ENCODE measurements at places on chromosomes 5 and 9.

GRCh38 chr5:90809311-90810056 lies 250.9 kb downstream of the ADGRV1 start:
- DNase-seq = no peak

- DNase-seq = no peak
Measured at GRCh38 chr5:147177125-147177840, 57.5 kb upstream of the STK32A start.

- no peak for DNase-seq
Measured at GRCh38 chr9:121271368-121272341, 3.7 kb downstream of the GSN start.

- no peak for DNase-seq
Measured at GRCh38 chr5:72151169-72151568, 43.9 kb downstream of the MAP1B start.

DNA sequence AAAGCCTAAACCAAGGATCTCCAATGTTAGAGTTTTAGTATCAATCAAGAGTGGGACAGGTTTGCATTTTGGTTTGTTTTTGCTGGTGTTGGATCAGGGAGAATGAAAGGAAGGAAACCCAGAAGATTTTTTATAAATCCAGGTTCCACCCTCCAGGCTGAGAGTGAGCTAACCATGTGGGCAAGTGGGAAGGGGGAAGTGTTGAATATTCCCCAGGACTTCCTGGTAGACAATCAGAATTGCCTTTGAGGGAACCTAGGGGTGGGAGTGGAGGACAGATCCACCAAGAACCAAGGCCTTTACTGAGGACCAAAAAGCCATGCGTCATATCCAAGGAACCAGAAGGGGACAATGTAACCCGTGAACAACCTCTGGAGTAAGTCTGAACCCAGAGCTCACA lies 33.5 kb upstream of the PIK3R1 start:
- DNase-seq = no peak

GRCh38 chr5:180046656-180047055 lies 24.9 kb downstream of the RNF130 start:
- no peak for DNase-seq

DNA sequence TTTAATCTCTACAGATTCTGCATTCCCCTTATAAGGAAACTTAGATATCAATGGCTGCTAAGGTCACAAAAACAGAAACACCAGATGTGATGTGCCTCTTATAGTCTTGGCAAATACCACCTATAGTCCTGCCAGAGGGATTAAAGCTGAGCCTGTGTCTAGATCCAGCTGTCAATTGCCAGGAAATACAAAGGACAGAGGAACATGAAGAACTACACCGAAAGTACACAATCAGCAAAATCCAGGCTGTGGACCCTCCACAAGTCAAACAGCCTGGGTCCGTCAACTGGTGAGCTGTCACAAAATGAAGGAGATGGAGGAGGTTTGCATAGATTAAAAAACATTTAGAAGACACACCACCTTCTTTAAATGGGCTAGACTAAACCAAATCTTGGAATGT lies 85.4 kb downstream of the KLF4 start:
- DNase-seq = no peak

DNA sequence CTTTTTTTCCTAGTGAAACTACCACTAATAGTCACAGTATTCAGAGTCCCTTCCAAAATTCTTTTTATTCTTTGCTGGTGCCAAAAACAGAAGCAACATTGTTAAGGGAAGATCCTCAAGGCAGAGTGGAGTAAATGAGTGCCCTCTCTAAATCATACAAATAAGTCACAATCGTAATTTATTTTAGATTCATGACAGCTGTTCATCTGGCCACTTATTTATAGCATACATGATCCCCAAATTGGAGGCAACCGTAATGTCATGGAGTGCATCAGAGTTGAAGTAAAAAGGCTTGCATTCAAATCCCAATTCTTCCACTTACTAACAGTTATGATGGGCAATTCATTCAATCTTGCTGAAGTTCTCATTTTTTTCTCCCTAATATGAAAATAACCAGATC lies 33.4 kb downstream of the POLK start:
- no peak for DNase-seq

DNA sequence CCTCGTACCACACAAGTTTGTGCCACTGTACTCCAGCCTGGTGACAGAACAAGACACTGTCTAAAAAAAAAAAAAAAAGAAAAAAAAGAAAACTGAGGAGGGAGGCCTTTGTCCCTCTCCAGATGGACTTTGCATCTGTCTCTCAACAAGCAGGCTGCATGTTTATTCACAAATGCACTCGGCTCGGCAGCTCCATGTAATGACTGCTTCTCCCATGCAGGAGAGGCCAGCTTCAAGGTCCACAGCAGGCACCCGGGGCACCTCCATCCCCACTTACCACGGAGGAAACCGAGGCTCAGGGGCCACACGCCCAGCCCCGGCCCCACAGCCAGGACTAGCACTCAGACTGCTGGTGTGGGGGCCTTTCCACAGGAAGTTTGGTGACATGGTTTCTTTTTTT lies 13.1 kb upstream of the NCS1 start:
- no peak for DNase-seq

DNA sequence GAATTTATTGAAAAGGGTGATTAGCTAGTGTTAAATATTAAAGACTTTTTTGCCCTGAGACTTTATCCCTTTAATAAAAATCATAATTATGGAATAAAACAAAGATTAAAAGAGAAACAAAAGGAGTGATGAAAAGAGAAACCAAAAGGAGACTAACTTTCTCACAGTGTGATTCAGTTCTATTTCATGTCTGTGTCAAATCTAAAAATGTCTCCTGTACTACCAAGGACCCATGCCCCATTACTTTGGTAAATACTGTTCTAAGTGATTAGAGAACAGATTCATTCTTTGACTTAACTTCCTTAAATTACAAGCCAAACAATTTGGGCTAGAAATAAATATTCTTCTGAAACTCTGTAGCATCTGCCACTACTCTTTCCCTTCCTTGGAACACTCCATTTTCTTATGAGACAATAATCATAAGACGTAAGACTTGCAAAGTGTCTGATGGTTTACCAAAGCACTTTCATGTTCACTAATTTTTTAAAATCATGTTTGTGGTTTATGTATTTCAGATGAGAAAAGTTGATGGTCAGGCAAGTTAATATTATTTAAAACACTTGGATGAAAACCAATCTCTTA lies 319.0 kb downstream of the EBF1 start:
- no peak for DNase-seq

- DNase-seq = no peak
Measured at GRCh38 chr5:125746917-125747316, 676.3 kb upstream of the GRAMD2B start.

DNA sequence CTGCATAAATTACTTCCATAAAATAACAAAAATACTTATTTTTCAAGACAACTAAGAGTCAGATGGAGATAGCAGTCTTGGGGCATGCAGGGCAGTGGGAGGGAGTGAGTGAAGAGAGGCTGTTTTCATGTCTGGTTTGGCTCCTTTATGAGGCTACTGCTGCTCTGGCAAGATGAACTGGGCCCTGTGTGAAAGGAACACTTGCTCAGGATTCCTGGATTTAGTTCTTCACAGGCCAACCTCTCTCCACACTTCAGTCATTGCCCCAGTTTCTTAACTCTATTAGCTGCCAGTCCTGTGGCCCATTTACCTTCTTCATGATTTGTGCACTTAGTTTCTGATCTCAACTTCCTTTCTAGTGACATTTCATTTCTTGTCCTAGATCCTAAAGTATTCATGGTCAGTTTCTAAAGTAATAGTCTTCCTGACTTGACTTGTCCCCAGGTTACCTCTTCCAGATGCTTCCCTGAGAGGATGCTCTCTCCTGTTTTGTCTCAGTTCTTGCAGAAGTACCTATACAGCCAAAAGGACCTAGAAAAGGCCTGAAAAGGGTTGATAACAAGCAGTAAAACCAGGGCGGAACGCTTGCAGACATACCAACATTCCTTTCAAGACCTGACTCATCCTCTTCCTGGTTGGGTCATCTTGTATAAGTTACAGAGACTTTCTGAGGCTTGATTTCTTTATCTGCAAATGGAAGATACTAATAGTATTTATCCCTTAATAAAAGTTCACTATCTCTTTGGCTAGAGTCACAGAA lies 77.0 kb upstream of the ZFAND5 start:
- DNase-seq = no peak

GRCh38 chr5:33905381-33905780 lies 13.6 kb upstream of the ADAMTS12 start:
- no peak for DNase-seq

DNA sequence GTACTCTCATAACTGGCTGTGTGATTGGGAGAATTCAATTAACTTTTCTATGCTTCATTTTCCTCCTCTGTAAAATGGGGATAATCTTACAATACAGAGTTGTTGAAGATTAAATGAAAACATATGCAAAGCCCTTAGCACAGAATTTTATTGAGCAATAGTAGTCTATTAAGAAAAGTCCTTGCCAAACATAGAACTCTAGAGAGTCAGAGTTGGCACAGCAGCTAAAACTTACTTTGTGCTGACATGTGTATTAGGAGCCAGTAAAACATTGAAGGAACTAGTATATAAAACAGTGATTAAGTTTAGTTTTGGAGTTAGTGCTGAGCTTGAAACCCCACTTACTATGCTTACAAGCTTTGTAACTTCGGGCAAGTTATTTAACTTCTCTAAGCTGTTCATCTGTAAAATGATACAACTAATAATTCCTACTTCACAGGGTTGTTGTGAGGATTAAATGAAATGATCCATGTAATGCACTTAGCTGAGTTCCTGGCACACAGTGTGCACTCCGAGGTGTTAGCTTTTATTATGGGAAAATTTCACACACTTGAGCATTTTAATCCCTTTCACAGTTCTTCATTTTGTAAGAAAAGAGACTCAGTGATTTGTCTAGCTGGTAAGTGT lies 20.0 kb upstream of the GRIN3A start:
- no peak for DNase-seq

GRCh38 chr5:172897481-172898217 lies 61.6 kb upstream of the RPL26L1 start:
- no peak for DNase-seq

Measured in DND-41 (cell line).